Purkinje cell (primary cell): ENCODE measurements at places on chromosomes 7 and 10. TPM values are rescaled to one million over a fixed set of nuclear protein-coding genes. Genes with fewer than 3 reads are reported as not detected.

The AKR1C3 gene
- 5.4 and 8.9 TPM in 2 replicates for polyA plus RNA-seq

The GRM8 gene
- polyA plus RNA-seq, result 4.5 and 12.4 TPM in 2 replicates

The CTAGE4 gene
- polyA plus RNA-seq, result not detected in 2 replicates

The BRI3 gene
- polyA plus RNA-seq, result 33.2 and 68.5 TPM in 2 replicates

The ZC3HAV1L gene
- not detected in 2 replicates for polyA plus RNA-seq

The TMEM209 gene
- 48.1 and 53.1 TPM in 2 replicates for polyA plus RNA-seq

The TCERG1L gene
- 0.17 and 0.81 TPM in 2 replicates for polyA plus RNA-seq

The DLX5 gene
- polyA plus RNA-seq, result not detected in 2 replicates

The ODAD2 gene
- polyA plus RNA-seq, result 3.0 TPM in 1 of 2 replicates, not detected in the other

The ACSL5 gene
- polyA plus RNA-seq, result 0.27 TPM in 1 of 2 replicates, not detected in the other

The DENND2A gene
- 0.99 and 1.4 TPM in 2 replicates for polyA plus RNA-seq

The KCP gene
- polyA plus RNA-seq, result 0.13 and 0.17 TPM in 2 replicates

The AGMO gene
- polyA plus RNA-seq, result 1.8 and 2.5 TPM in 2 replicates

The IFIT1 gene
- 4.3 and 20.3 TPM in 2 replicates for polyA plus RNA-seq

The GPR26 gene
- 0.06 and 0.67 TPM in 2 replicates for polyA plus RNA-seq

The CDK13 gene
- polyA plus RNA-seq, result 22.1 and 28.2 TPM in 2 replicates

The PTPRZ1 gene
- 89.8 and 134 TPM in 2 replicates for polyA plus RNA-seq

The EIF4H gene
- 44.2 and 51.3 TPM in 2 replicates for polyA plus RNA-seq

The SYCE1 gene
- polyA plus RNA-seq, result 17.1 and 17.3 TPM in 2 replicates

The CACNB2 gene
- 102 and 134 TPM in 2 replicates for polyA plus RNA-seq

The ITPRIP gene
- polyA plus RNA-seq, result 0.20 and 0.74 TPM in 2 replicates

The HOXA2 gene
- not detected in 2 replicates for polyA plus RNA-seq

The PLEKHS1 gene
- not detected in 2 replicates for polyA plus RNA-seq

The PHKG1 gene
- polyA plus RNA-seq, result 4.0 and 4.3 TPM in 2 replicates

The SPDYE2 gene
- 0.35 TPM in 1 of 2 replicates, not detected in the other for polyA plus RNA-seq

The CALCR gene
- polyA plus RNA-seq, result not detected in 2 replicates

The GDF2 gene
- polyA plus RNA-seq, result not detected in 2 replicates

The SPDYE18 gene
- not detected in 2 replicates for polyA plus RNA-seq

The EVX1 gene
- not detected in 2 replicates for polyA plus RNA-seq

The STMP1 gene
- polyA plus RNA-seq, result 42.5 and 50.5 TPM in 2 replicates

The IFIT2 gene
- polyA plus RNA-seq, result 1.8 and 2.9 TPM in 2 replicates

The WNT8B gene
- polyA plus RNA-seq, result not detected in 2 replicates

The CLRN3 gene
- polyA plus RNA-seq, result not detected in 2 replicates

The ICA1 gene
- polyA plus RNA-seq, result 4.6 and 6.5 TPM in 2 replicates
